ENCODE measurements at places on chromosomes 3 and 15. TPM values are rescaled to one million over a fixed set of nuclear protein-coding genes. Genes with fewer than 3 reads are reported as not detected.

TMEM45A gene
- 20.4 TPM for polyA plus RNA-seq

DNA sequence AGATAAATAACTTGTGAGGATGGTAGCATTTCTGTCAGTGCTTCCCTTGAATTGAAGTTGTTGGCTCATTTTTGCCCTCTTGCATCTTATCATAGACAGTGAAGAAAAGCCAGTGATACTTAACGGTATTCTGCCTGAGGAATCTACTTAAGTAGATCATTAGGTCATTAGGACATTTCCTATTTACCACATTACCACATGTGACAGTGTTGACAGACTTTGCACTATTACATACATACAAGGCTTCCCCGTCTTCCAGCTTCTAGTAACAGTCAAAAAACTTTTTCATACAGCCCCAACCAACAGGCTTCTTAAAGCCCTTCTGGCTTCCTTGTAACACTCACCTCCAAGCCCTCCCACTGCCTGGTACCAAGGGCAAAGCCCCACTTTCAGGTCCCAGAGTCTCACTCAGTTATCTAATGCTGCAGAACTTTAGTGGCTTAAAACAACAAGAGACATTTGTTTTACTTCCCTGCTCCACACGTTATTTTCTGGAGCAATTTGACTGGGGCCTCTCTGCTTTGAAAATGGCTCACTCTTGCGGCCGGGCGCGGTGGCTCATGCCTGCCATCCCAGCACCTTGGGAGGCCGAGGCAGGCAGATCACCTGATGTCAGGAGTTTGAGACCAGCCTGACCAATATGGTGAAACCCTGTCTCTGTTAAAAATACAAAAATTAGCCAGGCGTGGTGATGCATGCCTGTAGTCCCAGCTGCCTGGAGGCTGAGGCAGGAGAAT, 40.0 kb downstream of the ASB7 start:
- no peak for DNase-seq

GRCh38 chr3:151724576-151725562, 8.9 kb upstream of the AADACL2 start:
- DNase-seq = no peak

GRCh38 chr15:88695101-88695500, 56.3 kb downstream of the ISG20 start:
- no peak for DNase-seq

DNA sequence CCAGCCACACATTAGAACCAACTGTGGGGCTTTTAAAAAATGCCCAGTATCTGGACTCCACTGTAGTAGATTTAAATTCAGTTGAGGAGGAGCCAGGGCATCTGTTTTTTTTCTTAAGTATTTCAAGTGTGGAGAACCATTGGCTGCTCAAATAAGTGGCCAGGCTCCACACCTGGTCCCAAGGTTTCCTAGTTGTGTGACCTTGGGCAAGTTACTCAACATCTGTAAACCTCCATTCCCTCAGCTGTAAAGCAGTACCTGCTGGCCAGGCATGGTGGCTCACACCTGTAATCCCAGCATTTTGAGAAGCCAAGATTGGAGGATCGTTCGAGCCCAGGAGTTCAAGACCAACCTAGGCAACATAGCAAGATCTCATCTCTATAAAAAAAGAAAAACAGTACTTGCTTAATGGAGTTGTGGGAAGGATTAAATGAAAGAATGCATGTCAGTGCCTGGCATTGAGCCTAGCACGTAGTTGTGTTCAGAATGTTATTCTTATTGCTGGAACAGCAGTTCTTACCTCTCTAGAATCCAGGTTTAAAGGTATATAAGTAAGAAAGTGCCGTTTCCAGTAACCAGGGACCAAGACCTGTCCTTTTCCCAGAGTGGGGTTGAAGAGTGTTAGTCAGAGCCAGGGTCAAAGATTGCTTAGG, 2.0 kb downstream of the PPP1R14D start:
- DNase-seq = no peak

KCNH8 gene
- 8.7 TPM for polyA plus RNA-seq

GRCh38 chr3:146221276-146221675, 29.6 kb downstream of the PLSCR4 start:
- DNase-seq = no peak

- DNase-seq = peak; percentile 18
Observed at GRCh38 chr15:29345549-29346525, 76.2 kb upstream of the NSMCE3 start.

DNA sequence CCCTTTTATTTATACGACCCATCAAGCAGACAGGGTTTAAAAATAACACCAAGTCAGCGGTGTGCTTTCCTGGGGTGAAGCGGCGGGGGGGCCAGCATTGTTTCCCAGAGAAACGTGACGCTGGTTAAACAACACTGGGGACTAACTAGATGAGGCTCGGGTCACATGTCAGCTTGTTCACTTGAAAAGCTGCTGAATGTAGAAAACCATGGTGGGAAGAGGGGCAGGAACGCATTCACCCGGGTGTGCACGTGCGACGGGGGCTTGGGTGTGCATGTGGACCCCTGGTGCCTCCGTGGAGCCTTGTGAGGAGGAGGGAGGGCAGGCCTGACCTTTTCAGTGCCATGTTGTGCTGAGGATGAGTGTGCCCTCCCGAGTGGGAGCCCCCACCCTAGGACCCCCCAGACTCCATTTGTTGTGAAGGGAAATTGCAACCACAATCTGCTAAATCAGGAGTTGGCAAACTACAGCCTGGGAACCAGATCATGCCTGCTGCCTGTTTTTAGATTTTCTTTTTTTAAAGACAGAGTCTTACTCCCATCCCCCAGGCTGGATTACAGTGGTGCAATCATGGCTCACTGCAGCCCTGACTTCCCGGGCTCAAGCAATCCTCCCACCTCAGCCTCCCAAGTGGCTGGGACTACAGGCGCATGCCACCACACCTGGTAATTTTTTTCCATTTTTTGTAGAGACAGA, 70.4 kb upstream of the CMTM7 start:
- DNase-seq = peak; percentile 64

RARRES1 gene
- polyA plus RNA-seq = 4.6 TPM

IL17RC gene
- polyA plus RNA-seq = 24.9 TPM

- DNase-seq = no peak
Observed at GRCh38 chr3:43328653-43329052, 42.3 kb downstream of the SNRK start.

PLSCR4 gene
- polyA plus RNA-seq = 23.3 TPM

GRCh38 chr3:13704174-13704573, 155.2 kb downstream of the FBLN2 start:
- DNase-seq = no peak

DNA sequence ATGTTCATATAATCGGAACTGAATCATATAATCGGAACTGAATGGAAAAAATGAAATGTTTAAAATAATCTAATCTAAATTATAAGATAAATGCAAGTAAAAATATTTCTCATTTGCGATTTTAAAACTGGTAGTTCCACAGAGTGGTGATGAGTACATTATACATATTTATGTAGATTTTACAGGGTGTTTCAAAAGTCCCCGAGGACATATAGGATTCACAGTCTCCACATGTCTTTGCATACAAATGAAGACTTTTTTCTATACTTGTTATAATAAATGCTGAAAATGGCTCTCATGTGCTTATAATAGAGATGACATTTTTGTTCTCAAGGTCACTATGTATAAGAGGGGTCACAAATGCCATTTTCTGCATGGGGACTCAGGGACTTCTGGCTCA, 139.5 kb downstream of the PEX5L start:
- no peak for DNase-seq

All from spinal cord (tissue), 10 donors.